ENCODE measurements at places on chromosomes 6 and 20.

DNA sequence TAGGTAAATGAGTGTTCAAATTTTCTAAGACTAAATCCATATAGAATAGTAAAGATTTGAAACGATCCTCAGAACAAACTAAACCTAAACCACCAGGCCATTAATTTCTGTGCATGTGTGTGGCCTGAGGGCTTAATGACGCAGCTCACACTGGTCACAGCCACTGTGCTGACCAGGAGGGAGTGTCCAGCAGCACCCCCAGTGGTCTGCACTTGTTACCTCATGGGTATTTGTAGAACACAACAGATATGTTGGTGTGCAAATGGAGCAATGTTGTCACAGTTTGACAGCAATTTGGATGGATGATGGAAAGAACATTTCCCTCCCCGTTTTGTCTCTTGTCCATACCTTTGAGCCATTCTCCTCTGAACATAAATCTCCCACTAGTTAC is 122.4 kb upstream of the EXOC2 start:
- DNase-seq, result no peak

DNA sequence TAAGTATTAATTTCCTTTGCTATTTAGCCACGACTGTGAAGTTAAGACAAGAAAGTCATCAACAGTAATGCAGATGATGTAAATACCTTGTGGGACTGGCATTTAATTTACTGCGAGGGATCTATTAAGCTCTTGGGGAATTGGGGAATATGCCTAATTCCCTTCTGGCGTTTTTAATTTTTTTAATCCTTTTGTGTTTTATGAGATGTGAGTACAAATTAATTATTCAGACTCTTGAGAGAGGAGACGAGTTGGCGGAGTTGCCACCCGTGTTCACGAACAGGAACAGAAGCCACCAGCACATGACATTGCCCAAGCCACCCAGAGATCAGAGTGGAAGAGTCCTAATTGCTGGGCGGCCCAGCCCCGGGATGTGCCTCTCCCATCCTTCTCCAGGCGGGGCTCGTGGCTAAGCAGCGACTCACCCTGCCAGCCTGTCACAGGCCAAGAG is 533 bp upstream of the CRYBG1 start:
- no peak for DNase-seq

DNA sequence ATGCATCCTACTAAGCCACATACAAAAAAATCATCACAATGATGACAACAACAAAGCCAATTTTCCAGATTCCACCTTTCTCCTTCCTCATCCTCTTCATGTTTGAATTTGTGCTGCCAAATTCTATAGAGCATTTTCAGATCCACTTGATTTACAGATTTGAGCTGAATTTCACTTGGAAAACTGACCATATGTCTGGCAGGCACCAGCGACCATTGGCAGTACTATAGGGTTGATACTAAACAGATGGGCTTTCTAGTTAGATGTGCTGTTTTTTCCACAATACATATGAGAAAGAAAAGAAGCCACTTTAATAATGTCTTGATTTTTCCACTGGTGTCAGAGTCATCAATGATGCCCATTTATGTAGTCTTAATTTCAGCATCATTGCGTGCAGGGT is 127.0 kb downstream of the PHACTR3 start:
- no peak for DNase-seq

DNA sequence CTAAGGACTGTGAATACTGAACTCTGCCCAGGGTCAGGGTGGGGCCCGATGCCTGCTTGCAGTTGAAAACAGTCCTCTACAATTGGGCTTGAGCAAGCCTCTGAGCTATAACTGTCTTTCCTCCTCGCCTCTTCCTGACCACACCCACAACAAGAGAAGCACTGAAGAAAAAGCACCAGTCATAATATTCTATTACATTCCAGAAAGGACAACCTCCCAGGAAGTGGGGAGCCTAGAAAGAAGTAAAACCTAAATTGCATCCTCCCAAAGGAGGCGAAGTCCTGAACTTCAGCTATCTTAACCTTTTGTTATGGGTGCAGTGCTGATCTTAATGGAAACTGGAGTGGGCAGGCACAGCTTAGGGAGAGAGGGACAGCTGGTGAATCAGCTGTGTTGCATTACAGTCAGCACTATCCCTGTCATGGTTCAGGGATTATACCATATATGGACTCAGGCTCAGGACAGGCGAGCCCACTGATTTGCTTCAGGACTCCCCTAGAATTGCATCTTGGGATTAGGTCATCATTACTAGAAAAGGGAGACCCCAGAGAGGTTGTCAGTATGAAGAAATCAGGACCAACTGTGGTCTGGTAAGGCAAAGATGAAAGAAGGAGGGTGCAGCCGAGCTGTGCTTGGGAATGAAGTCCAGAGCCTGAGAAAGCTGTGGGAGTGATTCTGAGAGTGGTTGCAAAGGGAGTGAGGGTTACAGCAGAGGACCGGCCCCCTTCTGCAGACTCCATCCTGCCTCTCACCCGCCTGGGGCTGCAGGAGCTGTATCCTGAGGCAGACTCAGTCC is 18.3 kb upstream of the TRAM2 start:
- peak; percentile 53 for DNase-seq

GRCh38 chr20:59575216-59575615 is 29.1 kb upstream of the PHACTR3 start:
- DNase-seq, result no peak

GRCh38 chr6:7050872-7051779 is 56.6 kb upstream of the RREB1 start:
- DNase-seq, result peak; percentile 54

GRCh38 chr6:7184502-7184901 is 76.7 kb downstream of the RREB1 start:
- DNase-seq, result no peak

GRCh38 chr6:75334266-75335040 is 49.9 kb upstream of the TMEM30A start:
- no peak for DNase-seq

DNA sequence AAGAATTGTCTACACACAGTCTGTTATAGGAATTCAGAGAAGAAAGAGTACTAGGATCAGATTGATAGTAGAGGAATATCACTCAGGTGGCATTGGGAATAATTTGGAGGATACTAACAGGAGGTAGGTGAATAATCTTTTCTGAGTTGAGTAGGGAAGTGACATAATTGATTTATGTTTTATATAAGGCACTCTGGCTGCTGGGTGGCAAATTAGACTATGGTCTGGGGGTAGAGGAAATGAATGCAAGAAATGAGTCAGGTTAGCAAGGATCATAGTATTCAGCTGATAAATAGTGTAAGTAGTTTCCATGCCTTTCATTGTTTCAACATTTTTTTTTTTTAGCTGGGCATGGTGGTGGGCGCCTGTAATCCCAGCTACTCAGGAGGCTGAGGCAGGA is 113.3 kb downstream of the CDKAL1 start:
- no peak for DNase-seq

DNA sequence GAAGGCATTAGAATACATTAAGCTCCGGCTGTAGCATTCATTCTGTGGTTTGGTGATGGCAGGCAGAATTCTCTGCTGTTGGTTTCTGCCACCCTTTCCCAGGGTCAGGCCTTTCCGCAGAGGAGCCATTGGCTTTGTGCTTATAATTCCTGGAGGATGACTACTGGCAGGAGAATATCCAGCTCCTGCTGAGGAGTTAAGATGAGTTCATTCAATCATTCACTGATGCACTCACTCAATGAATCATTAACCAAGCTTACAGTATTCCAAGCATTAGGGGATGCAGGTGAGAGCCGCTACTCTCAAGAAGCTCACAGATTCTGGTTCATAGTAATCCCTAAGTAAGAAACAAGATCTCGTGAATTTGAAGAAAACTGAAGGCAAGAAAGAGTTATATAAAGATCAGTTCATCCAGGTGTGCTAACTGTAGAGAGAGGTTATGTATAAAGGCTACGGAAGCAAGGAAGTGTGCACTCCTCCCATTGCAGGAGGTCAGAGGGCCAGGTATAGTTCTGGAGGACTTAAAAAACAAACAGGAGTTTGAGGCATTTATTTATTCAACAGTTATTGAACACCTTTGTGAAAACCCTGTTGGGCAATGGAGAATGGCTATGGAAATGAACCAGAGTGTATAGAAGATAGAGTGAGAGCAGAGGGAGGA is 75.5 kb downstream of the HMGN3 start:
- no peak for DNase-seq

GRCh38 chr6:75621846-75622245 is 20.2 kb downstream of the SENP6 start:
- no peak for DNase-seq

- no peak for DNase-seq
Observed at GRCh38 chr6:74289884-74290283, 593.9 kb downstream of the CD109 start.

- DNase-seq, result no peak
Observed at GRCh38 chr20:24469116-24469893, at the start of gene SYNDIG1. TSS of gene SYNDIG1 (plus strand) at chr20:24469629. CDS start at chr20:24543098, 73,469 bp downstream.

DNA sequence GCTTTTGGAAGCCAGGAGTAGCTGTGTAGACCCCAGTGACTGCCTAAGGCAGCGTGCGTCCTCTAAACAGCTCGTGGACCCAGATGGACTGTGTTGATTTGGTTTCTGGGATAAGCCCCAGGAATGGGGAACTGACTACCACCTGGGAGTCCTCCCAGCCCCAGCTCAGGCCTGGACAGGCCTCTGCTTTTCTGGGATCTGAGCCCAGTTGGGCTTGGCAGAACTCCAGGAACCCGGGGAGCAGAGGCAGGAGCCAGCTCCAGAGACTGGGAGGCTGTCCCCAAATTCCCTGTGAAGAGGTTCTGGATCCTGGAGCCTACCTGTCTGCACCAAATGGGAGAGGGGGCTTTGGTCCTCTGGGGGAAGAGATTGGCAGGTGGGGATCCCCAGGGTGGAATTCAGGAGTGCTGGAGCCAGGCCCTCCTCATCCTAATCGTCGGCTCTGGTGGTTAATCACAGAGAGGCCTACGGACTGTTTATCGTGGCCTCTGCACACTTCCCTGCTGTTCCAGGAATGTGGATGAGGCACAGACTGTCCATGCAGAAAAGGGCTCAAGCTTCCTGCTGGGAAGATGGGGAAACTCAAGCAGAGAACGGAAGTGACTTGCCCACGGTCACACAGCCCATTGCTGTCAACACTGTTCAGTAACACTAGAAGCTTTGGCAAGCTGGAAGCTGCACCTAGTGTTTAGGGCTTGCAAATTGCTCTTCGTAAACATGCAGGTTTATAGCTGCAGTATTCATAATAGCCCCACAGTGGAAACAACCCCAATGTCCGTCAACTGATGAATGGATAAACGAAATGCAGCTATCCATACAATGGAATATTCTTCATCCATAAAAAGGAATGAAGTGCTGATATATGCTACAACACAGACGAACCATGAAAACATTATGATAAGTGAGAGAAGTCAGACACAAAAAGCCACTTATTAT is 100.6 kb downstream of the KCNB1 start:
- no peak for DNase-seq

DNA sequence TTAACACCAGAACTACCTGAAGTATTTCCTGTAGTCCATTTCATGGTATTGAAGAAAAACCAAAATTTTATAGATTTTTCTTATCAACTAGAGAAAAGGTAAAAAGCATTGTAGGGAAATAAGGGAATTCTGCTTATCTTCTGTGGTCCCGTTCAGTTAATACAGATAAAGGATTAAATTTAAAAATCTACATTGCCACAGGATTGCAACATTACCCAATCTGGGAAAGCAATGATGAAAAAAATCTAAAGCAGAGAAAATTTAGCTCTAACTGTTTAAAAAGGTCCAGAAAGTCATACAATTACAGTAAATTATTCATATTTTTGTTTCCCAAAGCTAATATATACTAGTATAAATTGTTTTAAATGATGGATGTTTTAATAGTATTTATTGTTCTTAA is 18.0 kb downstream of the POLH start:
- DNase-seq, result no peak

DNA sequence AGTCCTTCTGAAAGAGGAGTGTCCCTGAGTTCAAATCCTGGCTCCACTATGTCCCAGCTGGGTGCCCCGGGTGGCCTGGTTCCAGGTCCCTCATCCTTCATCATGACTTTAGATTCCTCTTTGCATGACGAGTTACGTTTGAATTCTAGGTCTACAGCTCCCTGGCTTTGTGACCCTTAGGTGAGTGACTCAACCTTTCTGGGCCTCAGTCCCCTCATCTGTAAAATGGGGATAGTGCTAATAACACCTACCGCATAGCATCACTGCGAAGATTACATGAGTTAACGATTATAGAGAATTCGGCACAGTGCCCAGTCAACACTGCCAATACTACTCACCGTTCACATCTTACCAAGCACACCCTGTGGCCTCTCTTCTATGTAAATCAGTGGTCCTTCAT is 39.4 kb downstream of the RSPO4 start:
- DNase-seq, result no peak

- DNase-seq, result no peak
Observed at GRCh38 chr6:139644821-139645220, 270.4 kb upstream of the CITED2 start.

DNA sequence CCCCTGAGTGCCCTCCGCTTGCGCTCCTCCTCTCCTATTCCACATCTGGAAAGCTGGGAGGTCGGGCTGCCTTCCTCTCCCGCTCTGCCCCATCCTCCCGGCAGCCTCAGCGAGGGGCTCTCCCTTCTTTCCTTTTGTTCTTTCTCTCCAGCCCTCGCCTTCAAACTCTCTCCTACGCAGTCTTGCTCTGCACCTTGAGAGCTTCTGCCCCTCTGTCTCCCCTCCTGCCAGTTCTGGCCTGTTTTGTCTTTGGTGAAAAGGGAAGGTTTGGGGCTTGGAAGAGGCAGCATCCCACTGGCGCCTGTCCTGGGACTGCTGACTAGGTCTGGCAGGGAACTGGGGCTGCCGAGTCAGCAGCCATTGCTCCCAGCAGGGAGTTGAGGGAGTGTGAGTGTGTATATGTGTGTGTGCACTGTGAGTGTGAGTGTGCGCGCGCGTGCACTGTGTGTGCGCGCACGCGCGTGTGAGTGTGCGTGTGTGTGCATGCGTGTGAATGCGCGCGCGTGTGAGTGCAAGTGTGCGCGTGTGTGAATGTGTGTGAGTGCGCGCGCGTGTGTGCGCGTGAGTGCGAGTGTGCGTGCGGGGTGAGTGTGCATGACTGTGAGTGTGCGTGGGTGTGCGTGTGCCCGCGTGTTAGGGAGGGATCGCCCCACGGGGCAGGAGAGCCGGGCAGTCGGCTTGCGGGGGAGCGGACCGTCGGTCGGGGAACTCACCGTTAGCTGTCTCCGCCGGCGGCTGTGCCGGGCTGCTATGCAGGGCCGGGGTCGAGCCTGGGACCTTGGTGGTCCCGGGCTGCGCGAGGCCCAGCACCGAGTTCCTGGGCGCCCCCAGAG is 523 bp downstream of the CPXM1 start:
- DNase-seq, result peak; percentile 51
